ENCODE measurements at places on chromosomes 7 and 10.

GRCh38 chr7:41573862-41574261 is 129.0 kb downstream of the INHBA start:
- DNase-seq: no peak

DNA sequence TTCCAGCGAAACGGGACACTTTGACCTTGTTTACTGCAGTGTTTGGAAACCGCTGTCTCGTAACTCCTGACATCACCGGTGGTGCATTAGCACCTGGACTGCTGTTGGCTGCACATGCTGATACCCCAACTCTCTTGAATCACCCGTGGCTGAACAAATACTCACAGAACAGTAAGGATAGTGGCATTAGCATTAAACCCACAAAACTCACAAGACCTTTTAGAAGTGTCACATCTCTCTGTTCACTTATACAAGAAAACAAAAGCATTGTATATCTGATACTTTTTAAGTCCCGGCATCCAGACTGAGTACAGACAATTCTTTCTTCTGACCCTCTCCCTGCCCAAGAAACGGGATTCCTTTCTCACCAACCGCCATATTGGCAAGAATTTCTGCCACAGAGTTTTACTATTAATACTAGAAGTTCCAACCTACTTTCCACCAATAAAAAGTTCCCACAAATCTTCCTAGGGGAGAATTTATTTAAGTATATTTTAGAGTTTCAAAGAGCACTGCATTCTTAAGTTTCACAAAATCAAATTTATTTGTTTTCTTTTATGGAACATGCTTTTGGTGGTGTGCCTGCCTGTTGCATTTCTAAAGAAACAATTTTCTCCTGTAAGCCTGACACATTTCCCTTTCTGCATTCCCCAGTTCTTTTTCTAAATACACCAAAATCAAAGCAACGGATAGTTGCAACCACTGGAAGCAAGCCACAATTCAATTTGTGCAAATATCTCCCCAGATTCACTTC is 208.4 kb upstream of the KLF14 start:
- DNase-seq: no peak

- DNase-seq: no peak
Measured at GRCh38 chr7:142797391-142798377, 26.9 kb downstream of the PRSS2 start.

GRCh38 chr7:6510476-6511133 is 40.7 kb downstream of the GRID2IP start:
- no peak for DNase-seq

- DNase-seq: no peak
Measured at GRCh38 chr10:115118346-115118745, 25.2 kb downstream of the ATRNL1 start.

DNA sequence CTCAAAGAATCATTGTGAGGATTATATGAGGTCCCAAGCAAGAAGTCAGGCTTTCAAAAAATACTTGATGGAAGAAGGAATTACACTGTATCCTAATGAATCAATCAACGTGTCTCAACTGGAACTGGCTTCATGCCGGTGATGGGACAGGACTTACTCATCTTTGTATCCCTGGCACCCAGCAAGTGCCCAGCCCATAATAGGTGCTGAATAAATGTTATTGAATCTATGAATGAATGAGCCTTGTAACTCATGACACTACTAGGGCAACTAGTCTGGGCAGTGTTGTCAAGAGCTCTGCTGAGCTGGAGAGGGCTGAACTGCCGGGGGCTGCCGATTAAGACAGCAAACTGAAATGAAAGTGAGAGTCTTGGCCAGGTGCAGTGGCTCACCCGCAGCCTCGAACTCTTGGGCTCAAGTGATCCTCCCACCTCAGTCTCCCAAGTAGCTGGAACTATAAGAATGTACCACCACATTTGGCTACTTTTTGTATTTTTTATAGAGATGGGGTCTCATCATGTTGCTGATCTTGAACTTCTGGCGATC is 87.2 kb upstream of the KIF5B start:
- no peak for DNase-seq

- DNase-seq: no peak
Measured at GRCh38 chr10:29130190-29130673, 158.6 kb upstream of the LYZL1 start.

DNA sequence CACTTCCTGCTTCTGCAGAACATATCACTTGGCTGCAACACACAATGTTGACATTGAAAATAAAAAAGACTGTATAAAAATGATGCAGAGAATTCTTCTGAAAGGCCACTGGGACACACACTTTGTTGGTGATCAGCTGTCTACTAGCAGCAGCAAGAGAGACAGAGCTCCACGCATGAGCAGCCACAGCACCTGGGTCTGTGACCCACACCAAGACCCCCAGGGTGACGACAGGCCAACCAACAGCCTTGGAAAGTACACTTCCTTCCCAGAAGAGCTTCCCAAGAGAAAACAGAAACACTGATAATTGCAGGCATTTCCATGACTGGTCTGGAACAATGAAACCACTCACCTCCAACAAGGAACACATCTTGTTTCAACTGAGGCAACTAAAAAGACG is 239.0 kb downstream of the DIP2C start:
- no peak for DNase-seq

DNA sequence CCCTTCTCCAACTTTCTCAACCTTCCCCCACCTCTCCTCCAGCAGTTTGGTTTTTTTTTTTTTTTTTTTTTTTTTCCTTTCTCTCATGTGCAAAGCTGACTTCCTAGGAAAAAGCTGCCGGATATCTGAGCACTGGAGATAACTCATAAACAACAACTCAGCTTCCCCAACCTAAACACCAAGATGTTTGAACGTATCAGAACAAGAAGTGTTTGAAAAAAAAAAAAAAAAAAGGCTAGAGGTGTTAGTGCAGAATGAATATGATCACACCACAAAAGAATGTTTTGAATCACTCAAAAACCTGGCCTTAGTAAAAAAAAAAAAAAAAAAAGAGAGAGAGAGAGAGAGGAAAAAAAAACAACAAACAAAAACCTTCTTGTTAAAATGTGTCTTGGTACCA is 11.2 kb downstream of the GATA3 start:
- DNase-seq: no peak

- no peak for DNase-seq
Measured at GRCh38 chr10:33492701-33493345, 158.4 kb upstream of the NRP1 start.

DNA sequence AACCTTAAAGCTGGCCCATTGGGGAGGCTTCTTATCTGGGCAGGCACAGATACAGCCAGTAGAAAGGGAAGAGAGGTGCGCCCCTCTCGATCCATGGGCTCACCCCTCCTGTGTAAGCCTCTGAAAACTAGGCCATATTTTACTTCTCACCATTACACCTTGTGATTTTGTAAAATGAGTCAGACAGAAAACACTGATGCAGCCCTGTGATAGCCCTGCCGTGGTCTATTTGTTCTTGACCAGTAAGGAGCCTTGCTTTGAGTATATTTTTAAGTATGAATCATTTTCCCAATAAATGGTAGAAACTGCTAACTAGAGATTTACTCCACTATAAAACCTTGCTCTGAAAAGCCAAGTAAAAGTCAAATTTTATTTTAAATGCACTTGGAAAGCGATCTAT is 329.8 kb upstream of the MBL2 start:
- no peak for DNase-seq

- DNase-seq: no peak
Measured at GRCh38 chr7:145398758-145399157, 562.9 kb upstream of the TPK1 start.

- DNase-seq: no peak
Measured at GRCh38 chr7:12315049-12315448, 88.6 kb downstream of the VWDE start.

DNA sequence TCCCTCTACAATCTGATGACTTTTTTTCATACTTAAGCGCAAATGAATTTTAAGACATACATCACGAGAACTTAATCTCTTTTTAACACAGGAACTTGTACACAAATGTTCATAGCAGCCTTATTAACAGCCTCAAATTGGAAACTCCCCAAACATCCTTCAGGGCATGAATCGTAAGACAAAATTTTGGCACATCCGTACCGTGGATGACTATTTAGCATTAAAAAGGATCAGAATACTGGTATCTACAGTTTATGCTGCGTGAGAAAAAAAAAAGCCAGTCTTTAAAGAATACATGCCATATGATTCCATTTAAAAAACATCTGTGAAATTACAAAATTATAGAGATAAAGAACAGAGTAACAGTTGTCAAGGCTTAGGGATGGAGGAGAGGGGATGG is 46.8 kb downstream of the PDE1C start:
- no peak for DNase-seq

GRCh38 chr10:70752571-70752970 is 32.6 kb downstream of the TBATA start:
- DNase-seq: no peak

DNA sequence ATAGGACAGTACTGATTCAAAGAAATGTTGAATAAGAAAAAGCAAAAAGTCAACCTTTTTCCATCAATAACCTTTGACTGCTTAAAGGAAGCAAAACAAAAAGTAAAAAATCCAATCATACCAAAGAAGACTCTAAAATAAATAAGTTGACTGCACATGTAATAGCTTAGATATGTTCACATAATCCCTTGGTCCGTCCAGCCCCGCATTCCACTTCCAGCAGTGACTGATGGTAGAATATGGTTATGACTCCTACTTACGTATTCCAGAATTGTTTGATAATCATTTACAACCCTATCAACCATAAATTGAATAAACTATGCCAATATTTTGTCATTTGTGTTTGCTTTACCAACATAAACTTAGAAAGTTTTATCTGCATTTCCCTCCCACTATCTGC is 77.9 kb downstream of the CTNNA3 start:
- DNase-seq: no peak

DNA sequence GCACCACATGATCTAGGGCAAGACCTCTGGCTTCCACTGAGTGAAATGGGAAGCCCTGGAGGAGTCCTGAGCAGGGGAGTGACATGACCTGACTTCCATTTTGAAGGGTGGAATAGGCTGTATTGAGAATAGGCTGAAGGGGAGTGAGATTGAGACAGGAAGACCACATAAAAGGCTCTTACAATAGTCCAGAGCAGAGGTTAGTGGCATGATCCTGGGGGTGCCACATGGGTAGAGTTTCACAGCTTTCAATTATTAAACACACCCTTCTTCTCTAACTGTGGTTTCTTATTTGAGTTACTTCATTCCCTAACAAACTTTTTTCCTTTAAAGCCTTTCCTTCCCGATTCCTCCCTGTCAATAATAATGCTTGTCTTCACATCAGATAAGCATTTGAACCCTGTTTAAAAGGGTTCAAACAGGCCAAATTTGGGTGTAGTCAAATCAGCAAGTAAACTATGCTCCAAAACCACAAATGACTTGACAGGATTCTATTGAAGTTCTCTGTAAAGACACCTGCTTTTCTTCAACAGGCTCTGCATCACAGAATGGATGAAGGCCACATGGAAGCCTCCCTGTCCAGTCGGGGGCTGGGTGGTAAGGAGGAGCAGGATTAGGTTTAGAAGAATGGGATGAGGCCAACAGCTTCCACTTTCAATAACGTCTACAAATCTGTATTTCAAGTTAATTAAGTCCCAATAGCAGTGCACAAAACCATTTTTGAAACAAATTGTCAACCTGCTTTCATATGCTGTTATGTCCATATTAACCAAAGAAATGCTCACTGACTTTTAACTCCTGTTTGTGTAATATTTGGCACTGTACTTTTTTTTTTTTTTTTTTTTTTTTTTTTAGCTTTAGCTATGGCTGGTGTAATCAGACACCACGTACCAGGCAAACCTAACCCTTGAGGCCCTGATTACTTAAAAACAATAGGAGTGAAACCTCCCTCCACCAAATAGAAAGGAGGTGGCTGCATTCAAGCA is 131.9 kb downstream of the NRCAM start:
- DNase-seq: no peak

DNA sequence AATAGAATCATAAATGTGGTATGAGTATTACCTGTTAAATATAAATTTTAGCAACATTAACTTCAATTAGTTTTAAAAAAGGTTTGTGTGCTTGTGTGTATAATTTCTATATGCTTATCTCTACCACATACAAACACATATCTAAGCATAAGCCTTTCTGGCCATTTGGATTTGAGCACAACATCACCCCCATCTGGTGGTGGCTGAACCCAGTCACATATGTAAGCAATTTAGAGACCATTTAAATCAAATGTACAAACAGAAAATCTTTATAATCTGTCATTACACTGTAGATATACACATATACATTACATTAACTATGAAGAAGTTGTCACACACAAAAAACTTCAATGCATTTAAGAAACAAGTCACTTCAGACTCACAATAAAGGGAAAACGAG is 31.7 kb downstream of the GPR22 start:
- no peak for DNase-seq

- no peak for DNase-seq
Measured at GRCh38 chr7:134856091-134856490, 76.7 kb downstream of the CALD1 start.

DNA sequence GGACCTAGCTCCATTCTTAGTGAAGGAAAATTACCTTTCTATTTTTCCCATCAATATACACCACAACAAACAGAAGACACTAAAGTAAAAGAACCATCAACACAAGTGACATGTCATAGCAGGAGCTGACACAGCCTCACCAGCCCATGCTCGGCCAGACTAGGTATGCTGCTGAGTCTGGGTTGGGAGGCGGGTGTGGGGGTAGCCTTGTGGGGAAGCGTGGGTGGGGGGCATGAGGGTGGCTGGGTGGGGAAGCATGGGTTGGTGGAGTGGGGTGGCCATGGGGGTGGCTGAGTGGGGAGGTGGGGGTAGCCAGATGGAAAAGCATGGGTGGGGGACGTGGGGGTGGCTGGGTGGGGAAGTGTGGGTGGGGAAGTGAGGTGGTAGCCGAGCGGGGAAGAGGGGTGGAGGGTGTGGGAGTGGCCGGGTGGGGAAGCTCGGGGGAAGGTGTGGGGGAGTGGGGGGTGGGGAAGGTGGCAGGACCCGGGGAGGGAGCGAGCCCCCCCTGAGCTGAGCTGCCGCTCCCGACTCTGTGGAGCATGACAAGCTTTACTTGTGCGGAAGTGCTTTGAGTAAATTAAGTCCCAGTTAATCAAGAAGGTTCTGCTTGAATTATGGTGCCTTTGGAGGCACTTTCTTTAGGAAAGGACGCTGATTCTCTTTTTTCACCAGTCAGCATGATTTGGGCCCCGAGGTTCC is 294.6 kb upstream of the ZNF32 start:
- no peak for DNase-seq

DNA sequence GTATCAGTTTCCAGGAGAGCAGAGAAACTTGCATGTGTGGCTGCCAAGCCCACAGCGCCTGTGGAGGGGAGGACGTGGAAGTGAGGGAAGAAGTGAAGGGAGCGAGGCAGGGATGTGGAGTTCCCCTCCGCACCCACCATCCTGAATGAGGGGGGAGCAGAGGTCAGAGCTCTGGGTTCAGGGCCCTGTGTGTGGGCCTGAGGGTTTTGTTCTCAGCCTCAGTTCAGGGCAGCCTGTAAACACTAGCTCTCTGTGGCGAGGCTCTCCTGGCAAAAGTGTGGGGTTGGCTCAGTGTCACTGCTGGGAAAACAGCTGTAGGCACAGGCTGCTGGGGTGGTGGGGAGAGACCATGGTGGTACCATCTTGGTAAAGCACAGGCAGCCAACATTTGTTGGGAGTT is 108.4 kb downstream of the C10orf105 start:
- no peak for DNase-seq

All from activated CD4-positive, alpha-beta T cell treated with anti-CD3 and anti-CD28 coated beads, Interleukin-2, amount 50 U/mL, for 4 hours (primary cell).